ENCODE measurements at places on chromosomes 16 and 17. TPM values are rescaled to one million over a fixed set of nuclear protein-coding genes. Genes with fewer than 3 reads are reported as not detected.

SOX15 gene
- 0.88 TPM for total RNA-seq

DNA sequence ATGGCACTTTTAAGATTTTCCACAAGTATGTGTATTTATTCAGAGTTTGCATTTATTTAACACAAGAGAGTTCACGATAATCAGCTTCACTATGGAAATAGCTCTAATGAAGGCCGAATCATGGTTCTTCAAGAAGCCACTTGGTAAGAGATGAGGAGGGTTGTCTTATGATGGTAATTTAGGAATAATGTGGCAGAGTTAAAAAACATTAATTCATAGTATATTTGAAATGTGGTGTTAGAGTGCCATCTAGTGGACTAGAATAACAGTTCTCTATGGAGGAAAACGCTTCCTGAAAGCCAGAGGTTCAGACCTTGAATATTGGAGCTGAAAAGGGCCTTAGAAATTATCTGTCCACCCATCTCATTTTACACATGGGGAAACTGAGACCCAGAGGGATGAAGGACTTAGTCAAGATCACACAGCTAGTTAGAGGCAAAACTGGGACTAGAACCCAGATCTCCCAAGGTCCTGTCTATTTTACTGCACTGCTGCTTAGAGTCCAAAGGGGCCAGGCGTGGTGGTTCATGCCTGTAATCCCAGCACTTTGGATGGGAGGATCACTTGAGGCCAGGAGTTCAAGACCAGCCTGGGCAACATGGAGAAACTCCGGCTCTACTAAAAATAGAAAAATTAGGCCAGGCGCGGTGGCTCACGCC is 33.8 kb upstream of the KPNB1 start:
- DNase-seq: no peak

CCDC43 gene
- total RNA-seq: 20.3 TPM

DNA sequence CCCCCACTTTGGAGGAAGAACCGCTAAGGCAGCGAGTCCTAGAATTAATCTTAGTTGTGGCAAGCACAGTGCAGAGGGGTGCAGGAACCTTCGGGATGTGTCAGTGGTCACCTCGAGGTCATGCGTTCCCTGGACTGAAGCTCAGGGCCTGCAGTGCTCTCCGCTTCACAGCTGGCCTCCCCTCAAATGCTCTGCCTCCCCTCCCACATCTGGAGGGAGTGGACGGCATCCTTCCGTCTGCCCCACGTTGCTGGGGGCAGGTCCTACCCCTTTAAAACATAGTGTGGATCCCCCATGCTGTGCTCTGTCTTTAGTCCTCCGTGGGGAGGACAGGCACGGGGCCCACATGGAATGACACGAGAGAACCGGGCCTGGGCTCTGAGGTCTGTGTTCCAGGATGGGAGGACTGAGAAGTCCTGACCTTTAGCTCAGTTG is 99.5 kb upstream of the CDC42EP4 start:
- DNase-seq: no peak

NLE1 gene
- 11.0 TPM for total RNA-seq

GRCh38 chr16:920717-921116 is 50.1 kb downstream of the LMF1 start:
- DNase-seq: no peak

SHISA9 gene
- 2.8 TPM for total RNA-seq

GRCh38 chr16:83924686-83925085 is 25.8 kb downstream of the MLYCD start:
- DNase-seq: no peak

DNA sequence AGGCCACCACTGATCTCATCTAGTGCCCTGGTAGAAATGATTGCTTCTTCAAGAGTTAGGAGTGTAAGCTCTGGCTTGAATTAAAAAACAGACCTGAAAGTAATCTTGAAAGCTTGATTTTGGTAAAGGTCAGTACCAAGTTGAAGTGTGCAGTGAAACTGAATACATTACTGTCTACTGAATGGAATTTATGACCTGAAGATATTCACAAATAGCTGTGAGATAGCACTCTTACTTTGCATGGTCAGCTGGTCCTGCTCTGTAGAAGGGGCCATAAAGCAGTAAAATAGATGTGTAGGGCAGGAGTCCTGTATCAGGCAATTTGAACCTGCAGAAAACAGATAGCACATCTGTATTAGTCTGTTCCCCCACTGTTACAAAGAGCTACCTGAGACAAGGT is 78.6 kb downstream of the MYH13 start:
- DNase-seq: no peak

DNA sequence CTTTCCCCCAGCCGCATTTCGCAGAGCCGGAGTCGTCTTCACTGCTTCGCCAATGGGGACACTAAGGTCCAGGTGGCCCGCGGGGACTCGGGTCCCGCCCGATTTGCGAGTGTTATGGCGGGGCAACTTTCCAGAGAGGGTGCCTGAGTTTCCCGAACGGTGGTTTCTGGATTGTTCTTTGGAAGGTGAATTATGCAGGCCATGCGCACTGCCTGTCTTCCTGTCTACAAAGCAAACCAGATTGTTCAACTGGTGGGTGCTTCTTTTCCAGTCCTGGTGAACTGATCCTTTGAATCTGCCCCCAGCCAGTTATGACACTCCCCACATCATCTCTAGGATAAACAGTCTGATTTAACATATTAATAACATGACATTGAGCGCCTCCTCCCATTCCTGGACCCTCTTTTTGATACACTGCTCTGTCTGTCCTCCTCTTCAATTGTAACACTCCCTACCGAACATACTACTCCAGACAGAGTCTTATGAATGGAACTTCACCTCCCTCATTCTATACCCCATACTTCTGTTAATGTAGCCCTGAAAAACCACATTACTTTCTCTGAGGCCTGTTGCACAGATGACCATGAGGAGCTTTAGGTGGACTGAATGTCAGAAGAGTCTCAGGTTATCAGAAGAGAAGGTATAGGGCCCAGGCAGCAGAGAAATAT is 159.0 kb downstream of the RAB11FIP4 start:
- no peak for DNase-seq

CLEC3A gene
- not detected for total RNA-seq

ZSCAN10 gene
- total RNA-seq: not detected

DNA sequence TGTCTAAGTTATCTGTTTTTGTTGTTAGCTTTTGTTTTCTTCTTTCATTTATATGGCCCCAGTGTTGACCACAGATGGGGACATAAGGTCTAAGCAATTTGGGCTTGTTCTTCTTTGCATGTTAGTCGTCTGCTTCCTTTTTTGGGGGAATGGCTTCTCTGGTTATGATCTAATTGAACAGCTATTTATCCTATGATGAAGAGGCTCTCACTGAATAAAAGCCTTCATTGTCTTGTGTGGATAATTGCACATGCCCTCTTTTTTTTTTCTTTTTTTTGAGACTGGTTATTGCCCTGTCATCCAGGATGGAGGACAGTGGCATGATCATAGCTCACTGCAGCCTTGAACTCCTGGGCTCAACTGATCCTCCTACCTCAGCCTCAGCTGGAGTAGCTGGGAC is 13.7 kb downstream of the SMARCE1 start:
- DNase-seq: no peak

GRCh38 chr17:64174686-64175456 is 44.9 kb upstream of the ERN1 start:
- no peak for DNase-seq

DNA sequence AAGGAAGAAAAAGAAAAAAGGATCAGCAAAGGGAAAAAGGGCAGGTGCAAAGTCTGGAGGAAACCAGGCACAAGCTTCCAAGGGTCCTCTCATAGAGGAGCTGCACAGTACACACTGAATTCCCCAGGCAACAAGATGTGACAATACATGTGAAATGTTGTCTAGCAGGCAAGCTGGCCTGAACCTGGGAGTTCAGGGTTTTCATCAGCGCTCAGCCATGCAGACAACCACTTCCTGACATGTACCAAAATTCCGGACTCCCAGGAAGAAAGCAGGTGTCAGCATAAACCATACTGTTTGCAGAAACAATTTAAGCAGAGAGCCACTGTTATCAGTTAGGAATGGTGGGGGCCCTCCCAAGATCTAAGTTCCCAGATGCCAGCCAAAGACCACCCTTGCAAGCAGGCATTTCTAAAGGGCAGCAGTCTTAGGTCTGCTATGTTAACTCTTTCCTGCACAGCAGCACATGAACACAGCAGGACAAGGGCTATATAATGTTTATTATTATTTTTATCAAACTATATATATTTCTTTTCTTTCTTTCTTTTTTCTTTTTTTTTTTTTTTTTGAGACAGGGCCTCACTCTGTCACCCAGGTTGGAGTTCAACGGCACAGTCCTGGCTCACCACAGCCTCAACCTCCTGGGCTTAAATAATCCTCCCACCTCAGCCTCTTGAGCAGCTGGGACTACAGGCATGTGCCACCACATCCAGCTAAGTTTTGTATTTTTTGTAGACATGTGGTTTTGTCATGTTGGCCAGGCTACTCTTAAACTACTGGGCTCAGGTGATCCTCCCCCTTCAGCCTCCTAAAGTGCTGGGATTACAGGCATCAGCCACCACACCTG is 10.1 kb downstream of the TK2 start:
- peak; percentile 69 for DNase-seq

DNA sequence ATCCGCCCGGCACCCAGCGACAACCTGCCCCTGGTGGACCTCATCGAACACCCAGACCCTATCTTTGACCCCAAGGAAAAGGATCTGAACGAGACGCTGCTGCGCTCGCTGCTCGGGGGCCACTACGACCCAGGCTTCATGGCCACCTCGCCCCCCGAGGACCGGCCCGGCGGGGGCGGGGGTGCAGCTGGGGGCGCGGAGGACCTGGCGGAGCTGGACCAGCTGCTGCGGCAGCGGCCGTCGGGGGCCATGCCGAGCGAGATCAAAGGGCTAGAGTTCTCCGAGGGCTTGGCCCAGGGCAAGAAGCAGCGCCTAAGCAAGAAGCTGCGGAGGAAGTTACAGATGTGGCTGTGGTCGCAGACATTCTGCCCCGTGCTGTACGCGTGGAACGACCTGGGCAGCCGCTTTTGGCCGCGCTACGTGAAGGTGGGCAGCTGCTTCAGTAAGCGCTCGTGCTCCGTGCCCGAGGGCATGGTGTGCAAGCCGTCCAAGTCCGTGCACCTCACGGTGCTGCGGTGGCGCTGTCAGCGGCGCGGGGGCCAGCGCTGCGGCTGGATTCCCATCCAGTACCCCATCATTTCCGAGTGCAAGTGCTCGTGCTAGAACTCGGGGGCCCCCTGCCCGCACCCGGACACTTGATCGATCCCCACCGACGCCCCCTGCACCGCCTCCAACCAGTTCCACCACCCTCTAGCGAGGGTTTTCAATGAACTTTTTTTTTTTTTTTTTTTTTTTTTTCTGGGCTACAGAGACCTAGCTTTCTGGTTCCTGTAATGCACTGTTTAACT is 1.0 kb downstream of the NOG start:
- peak; percentile 50 for DNase-seq

DNA sequence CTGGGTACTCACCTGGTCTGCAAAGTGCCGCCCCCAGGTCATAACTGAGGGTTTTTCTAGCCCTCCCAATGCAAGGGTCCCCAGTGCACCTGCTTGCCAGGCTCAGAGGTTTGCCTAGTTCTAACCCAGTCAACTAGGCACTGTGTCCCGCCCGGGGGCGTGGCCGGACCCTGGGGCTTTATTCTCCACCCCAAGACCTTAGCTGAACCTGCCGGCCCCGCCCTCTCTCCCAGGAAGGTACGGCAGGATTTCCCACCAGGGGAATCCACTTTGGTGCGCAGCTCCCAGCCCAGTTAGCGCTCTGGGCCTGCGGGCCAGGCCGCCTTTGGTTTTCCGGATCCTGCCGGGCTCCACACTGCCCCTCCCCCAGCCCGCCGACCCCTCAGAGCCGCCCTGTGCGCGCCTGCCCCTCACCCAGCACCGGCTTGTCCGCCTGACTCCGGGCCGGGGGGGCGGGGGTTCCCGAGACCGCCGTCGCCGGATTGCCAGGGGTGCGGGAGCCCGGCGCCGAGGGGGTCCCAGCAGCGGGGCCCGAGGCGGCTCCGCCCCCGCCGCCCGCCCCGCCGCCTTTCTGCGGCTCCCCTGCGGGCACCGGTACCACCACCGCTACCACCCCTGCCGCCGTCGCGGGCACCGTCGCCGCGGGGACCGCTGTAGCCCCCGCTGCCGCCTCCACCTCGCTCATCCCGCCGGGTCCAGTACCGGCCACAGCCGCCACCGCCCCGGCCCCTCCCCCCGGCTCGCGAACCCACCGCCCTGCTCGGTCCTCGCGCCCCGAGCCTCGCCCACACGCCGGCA is 424 bp downstream of the YBX2 start:
- peak; percentile 87 for DNase-seq

DNA sequence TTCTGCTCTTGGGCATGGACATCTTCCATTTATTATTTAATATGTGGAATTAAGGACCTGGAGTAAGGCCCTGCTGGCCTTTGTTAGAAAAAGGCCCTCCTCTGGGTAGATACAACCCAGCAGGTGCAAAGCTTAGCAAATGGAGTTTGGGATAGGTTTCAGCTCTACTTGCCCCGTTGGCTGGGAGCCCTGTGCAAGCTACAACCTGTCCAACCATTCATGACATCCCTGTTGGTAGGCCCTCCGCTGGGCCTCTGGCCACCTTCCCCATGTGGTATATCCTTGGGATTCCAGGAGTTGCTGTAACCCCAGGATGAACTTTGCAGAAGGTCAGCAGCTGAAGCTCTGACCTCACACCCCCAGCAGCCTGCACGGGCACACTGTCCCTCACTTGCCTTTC is 6.4 kb downstream of the NGFR start:
- DNase-seq: no peak

- DNase-seq: peak; percentile 40
These were observed 52.6 kb downstream of the CYB5B start for GRCh38 chr16:69476920-69477443.

DNA sequence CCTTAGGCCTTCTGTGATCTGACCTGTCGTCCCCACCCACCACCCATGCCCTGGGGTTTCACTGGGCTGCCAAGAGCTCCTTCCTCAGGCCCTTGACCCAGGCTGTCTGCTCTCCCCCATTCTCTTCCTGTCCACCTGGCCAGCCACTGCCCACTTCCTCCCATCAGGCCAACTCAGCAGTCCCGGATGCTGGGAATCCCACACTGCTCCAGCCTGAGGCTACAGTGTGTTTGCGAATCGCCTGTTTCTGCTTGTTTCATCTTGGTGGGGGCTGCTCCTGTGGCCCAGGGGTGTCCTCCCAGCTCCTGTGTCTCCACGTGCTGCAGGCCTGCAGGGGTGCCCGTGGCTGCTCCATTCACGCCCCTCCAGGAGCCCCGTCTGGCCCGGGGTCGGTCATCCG is 839 bp upstream of the METRN start:
- DNase-seq: no peak

GRCh38 chr17:81239714-81240555 is 817 bp downstream of the NDUFAF8 start:
- no peak for DNase-seq

GRCh38 chr17:3951420-3951819 is 12.8 kb downstream of the ATP2A3 start:
- no peak for DNase-seq
